ENCODE measurements at places on chromosomes 7 and 10. TPM values are rescaled to one million over a fixed set of nuclear protein-coding genes. Genes with fewer than 3 reads are reported as not detected.

Gene PODXL
- 62.1 TPM for total RNA-seq

Gene GPER1
- 0.89 TPM for total RNA-seq

Gene PDE1C
- 3.7 TPM for total RNA-seq

Gene SPACDR
- 0.73 TPM for total RNA-seq

Gene AEBP1
- not detected for total RNA-seq

Gene SLF2
- total RNA-seq = 9.6 TPM

Data from A549 treated with RU486 at 1 μM for 4 hours (cell line).